CD4-positive, alpha-beta T cell treated with Interleukin-17A for 4 hours (primary cell): ENCODE measurements at places on chromosomes 1 and 21.

DNA sequence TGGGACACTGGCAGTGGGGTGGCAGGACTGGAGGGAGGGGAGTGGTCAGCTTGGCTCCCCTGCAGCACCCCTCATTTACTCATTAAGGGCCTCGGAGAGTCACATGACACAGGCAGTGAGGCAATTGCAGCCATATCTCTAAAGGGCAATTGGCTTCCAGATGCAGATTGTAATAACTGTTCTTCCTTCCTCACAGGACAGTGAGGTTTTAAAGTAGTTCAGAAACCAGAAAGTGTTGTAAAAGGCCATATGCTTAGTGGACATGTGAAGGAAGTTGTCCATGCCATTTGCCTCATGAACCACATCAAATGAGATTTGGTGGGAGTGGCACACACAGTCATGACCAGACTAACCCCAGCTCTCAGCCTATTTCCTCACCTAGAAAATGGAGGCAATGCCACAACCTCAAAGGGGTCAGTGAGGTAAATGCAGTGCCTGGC lies 11.1 kb downstream of the MTX1 start:
- no peak for DNase-seq

DNA sequence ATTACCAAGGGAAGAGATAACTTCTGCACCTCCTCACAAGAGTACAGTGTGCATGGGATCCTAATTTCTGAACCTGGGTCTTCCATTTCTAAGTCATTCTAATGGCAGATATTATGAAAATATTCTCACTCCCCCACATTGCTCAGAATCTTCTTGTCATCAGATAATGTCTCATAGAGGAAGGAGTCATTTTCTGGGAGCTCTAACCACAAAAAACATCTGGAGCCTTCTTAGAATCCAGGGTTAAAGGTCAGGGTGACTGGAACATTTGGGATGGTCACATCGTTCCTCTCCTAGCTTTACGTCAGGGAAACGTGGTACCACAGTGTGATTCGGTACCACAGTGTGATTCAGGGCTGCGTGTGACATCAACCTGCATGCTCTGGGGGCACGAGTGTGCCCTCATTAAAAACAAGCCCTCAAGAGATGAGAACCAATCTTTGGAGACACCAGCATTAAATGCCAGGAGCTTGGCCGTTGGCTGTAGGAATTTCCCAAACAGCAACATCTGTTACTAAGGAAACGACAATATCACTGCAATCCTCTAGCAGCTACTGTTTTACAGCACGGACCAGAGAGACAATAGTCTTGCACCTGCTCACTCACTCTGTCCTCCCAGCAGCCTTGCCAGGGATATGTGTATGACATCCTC lies 179.1 kb downstream of the PSMG1 start:
- no peak for DNase-seq

DNA sequence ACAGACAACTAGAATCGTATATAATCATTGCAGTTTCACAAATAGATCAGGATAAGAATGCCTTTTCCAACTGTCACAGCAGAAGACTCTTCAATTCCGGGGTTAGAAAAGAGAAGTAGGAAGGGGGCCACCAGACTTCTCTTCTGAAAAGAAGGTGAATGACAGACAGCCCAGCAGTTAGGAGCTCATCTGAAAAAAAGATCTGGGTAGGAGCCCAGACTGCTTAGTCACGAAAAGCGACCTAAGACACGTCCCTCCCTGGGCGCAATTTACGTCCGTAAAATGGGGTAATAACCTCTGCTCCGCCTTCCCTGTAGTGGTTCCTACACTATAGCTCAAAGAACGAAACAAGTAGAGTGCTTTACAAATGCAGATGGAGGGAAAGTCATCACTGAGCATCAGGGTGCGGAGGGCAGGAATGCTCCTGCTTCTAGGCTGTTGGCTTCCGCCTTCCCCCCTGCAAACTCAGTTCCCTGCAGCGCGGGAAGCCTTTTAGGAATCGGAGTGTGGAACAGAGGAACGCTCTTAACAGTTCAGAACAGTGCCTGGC lies 582 bp downstream of the ORC1 start:
- peak; percentile 49 for DNase-seq

GRCh38 chr1:54850737-54851136 lies 36.3 kb downstream of the DHCR24 start:
- DNase-seq, result no peak

DNA sequence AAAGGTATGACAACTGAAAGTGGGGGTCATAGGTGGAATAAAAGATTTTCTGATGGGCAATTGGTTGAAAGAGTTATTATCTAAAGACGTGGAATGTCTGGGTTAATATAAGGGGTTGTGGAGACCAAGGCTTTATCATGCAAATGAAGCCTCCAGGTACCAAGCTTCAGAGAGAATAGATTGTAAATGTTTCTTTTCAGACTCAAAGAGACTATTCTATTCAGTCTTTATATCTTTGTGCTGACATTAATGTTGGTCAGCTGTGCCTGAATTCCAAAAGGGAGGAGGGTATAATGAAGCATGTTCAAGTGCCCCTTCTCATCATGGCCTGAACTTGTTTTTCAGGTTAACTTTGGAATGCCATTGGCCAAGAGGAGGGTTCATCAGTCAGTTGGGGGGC lies 145.3 kb downstream of the SETD4 start:
- no peak for DNase-seq

DNA sequence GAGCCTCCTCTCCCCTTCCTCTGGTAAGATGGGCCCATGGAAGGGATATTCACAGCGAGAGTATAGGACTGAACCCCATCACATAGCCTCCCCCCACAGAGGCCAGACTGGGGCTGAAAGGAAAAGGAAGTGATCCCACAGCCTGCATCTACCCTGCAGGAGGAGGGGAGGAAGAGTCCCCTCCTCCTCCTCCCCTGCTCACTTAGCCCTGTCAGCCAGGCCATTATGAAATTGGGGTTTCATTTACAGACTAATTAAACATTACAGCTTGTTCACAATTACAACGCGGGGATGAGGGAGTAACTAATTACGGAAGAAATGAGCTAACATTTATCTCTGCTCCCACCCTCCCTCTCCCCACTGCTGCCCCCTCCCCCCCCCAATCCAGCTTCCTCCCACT lies 25.4 kb downstream of the DMAP1 start:
- no peak for DNase-seq

GRCh38 chr1:58718435-58718834 lies 18.6 kb upstream of the MYSM1 start:
- DNase-seq, result no peak

DNA sequence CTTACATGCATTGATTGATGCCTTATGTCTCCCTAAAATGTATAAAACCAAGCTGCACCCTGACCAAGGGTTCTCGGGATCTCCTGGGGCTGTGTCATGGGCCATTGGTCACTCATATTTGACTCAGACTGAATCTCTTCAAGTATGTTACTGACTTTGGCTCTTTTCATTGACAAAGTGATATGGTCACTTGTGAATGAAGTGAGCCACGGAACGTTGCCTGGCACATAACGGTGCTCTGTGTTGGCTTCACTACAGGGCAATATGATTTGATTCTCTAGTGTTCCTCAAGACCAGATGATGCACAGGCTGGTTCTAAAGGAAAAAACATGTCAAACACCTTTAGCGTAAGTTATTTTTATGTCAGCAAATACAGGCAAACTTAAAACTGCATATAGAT lies 11.4 kb upstream of the IL10RB start:
- DNase-seq, result no peak

DNA sequence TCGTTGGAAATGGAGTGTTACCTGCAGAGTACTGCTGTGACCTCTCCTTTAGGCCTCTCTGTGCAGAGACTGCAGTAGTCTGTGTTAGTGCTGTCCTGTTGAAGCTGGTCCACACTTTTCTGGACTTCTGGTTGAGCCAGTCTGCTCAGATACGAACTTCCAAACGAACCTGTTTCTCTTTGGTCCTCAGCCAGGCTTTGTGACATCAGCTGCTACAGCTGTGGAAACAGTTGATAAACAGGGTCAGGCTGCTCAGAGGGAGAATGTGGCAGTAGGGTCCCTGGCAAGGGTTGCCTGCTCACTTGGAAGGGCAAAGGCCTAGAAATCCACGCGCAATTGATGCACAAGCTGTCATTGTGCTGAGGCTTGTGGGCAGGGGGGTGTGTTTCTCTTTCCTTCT lies 98.8 kb downstream of the NOS1AP start:
- no peak for DNase-seq

GRCh38 chr1:200178340-200178739 lies 150.8 kb downstream of the NR5A2 start:
- no peak for DNase-seq

DNA sequence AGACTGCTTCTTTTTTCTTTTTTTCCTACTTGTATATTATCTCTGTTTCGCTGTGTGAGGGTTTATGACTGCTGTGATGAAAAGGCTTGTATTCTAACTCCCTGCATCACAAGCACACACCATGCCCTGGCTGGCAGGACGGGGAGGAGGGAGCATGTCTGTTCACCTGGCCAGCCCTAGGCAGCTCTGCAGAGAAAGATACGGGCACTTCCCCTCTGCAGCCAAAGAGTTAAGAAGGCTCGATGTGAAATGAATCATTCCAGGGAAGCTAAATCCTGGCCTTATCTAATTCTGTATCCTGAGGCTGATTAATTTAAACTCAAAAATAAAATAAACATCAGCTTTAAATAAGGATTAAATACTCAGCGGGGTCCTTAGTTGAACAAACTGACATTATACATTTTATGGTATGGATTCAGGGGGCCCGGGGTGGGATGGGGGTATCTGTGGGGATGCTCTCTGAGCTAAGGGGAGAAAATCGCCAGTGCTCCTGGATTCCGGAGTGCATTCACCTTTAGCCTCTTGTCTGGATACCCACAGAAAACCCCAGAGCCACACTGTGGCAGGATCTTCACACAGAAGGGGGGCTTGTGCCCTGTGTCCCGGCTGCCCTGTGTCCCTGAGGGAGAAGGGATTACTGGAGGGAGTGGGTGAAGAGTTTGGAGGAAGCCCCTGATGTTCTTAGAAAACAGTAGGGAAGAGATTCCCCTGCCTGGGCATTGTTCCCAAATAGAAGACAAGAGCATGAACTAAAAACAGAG lies 321.5 kb downstream of the NPHP4 start:
- DNase-seq, result no peak

- DNase-seq, result no peak
Measured at GRCh38 chr1:84967666-84968065, 29.2 kb downstream of the MCOLN2 start.

DNA sequence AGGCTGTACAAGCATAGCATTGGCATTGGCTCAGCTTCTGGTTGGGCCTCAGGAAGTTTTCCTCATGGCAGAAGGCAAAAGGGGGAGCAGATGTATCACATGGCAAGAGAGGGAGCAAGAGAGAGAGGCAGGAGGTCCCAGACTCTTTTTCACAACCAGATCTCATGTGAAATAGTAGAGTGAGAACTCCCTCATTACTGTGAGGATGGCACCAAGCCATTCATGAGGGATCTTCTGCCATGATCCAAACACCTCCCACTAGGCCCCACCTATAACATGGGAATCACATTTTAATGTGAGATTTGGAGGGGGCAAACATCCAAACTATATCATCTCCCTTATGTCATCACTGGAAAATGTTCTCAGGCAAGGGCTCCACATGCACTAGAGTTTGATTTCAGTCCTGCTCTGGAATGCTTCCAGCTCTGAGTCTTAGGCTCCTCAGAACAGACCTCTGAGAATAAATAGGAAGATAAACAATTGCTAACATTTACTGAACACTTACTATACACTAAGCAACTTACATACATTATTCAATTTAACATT lies 39.4 kb upstream of the VTCN1 start:
- no peak for DNase-seq

GRCh38 chr21:23008601-23009202 lies 2010.5 kb downstream of the NCAM2 start:
- no peak for DNase-seq

- DNase-seq, result no peak
Measured at GRCh38 chr1:100419072-100419471, 66.8 kb downstream of the CDC14A start.

DNA sequence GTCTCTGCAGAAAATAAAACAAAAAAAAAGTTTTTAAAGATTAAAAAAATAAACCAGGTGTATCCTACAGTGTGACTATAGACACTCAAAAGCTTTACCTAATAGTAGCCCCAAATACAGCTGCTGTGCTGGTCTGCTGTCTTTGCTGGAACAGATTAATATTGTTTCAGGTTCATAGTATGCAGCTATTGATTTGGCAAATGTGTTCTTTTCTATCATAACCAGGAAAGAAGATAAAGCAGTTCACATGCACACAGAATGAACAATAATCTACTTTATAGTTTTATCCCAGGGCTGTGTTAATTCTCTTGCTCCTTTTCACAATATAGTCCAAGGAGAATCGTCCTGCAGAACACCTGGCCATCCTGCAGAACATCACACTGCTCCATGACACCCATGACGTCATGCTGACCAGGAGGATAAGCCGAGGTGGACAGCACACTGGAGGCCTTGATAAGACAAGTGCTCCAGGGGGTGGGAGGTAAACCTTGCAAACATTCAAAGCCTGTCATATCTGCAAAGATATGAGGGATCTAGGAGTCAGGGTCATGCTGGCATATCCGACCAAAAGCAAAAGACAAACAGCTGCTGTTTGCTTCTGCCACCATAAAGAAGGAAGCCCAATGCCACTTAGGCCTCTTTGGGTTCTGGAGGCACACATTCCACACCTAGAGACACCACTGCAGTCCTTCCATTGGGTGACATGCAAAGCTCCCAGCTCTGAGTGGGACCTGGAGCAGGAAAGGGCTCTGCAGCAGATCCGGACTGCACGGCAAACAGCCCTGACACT lies 86.1 kb upstream of the SLC2A1 start:
- no peak for DNase-seq

DNA sequence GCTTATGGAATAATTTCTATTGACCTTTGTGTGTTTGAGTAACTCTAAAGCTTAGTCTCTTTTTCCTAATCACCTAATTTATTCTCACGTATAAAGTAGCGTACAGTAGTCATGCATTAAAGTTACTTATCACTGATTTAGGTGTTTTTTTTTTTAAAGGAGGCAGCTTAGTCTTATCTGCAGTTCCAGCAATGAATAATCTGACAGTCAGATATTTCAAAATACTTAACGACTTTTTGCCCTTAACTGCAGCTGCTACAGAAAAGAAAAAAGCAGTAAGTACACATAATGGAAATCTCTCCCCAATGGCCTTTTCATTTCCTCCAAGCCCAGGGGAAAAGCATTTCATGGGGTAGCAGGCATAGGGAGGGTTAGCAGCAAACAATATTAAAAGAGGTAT lies 54.6 kb downstream of the SLC35F3 start:
- no peak for DNase-seq

DNA sequence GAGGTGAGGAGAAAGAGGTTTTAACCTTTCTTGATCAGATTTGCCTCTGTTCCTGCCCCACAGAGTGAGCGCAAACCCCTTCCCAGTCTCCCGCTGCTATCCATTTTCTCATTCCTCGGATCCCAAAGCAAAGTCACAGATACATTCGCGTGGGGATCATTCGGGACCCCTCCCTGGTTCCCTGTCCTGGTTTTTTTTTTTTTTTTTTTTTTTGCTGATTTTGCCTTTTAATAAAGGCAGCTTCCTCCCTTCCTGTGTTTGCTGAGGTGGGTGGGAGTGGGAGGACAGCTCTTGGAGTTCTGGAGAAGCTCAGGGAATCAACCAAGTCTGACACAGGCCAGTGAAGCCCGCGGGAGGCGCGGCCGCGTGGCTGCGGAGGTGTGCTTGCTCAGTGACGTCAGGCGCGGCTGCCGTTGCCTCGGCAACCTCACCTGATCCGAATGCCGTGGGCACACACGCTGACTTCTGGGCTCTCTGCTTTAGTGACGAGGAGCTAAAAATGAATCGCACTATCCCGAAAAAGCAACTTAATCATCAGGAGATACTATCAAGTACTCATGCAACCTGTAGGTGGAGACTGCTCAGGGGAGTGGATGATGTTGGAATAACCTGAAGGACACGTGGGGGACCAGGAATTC lies 106.4 kb downstream of the TBX19 start:
- peak; percentile 79 for DNase-seq

GRCh38 chr21:25441835-25442234 lies 165.4 kb downstream of the MRPL39 start:
- DNase-seq, result no peak
